ENCODE measurements at places on chromosomes 4 and X. TPM values are rescaled to one million over a fixed set of nuclear protein-coding genes. Genes with fewer than 3 reads are reported as not detected.
A peak's percentile ranks its signal among the peaks of the same experiment; 100 is the strongest.

GRCh38 chrX:123771449-123772064 is 38.7 kb upstream of the THOC2 start:
- no peak for DNase-seq
- H3K4me3 ChIP-seq = no peak overlapping the region
- H3K27me3 ChIP-seq = no peaks in the 10 kb centered on the region
- no peak overlapping the region for H3K27ac ChIP-seq
- no peaks in the 10 kb centered on the region for H3K36me3 ChIP-seq
- H3K4me1 ChIP-seq = no peaks in the 10 kb centered on the region

- no peaks in the 10 kb centered on the region for H3K36me3 ChIP-seq
- H3K27me3 ChIP-seq = peaks cover 37% of the 10 kb centered on the region
- no peak overlapping the region for H3K4me3 ChIP-seq
- H3K27ac ChIP-seq = no peak overlapping the region
- no peaks in the 10 kb centered on the region for H3K4me1 ChIP-seq
Observed at GRCh38 chrX:108216405-108216804, 124.8 kb downstream of the ATG4A start.

Gene MAGED4B
- 7.2 TPM for total RNA-seq

GRCh38 chr4:87465739-87466366 is 43.5 kb downstream of the NUDT9 start:
- DNase-seq = peak; percentile 44
- H3K27me3 ChIP-seq = no peaks in the 10 kb centered on the region
- no peaks in the 10 kb centered on the region for H3K36me3 ChIP-seq
- no peak overlapping the region for H3K4me3 ChIP-seq
- H3K4me1 ChIP-seq = no peaks in the 10 kb centered on the region

Gene ZNF275
- total RNA-seq = 12.6 TPM

GRCh38 chrX:106467422-106467821 is 144.4 kb upstream of the RADX start:
- no peak overlapping the region for H3K4me3 ChIP-seq
- no peaks in the 10 kb centered on the region for H3K36me3 ChIP-seq
- no peaks in the 10 kb centered on the region for H3K4me1 ChIP-seq
- no peak for DNase-seq
- no peak overlapping the region for H3K27ac ChIP-seq

Gene CNGA1
- total RNA-seq = 4.1 TPM

GRCh38 chrX:103864886-103865534 is 33.0 kb upstream of the RAB9B start:
- H3K4me1 ChIP-seq = no peaks in the 10 kb centered on the region
- no peaks in the 10 kb centered on the region for H3K36me3 ChIP-seq
- no peak overlapping the region for H3K27ac ChIP-seq
- no peak overlapping the region for H3K4me3 ChIP-seq
- DNase-seq = no peak

GRCh38 chrX:84153538-84153937 is 34.5 kb downstream of the RPS6KA6 start:
- no peaks in the 10 kb centered on the region for H3K27me3 ChIP-seq
- no peak overlapping the region for H3K27ac ChIP-seq
- no peaks in the 10 kb centered on the region for H3K36me3 ChIP-seq

- no peak overlapping the region for H3K27ac ChIP-seq
- H3K36me3 ChIP-seq = no peaks in the 10 kb centered on the region
- no peaks in the 10 kb centered on the region for H3K27me3 ChIP-seq
- no peak for DNase-seq
Observed at GRCh38 chr4:68797618-68798017, 18.2 kb upstream of the UGT2B10 start.

- no peak for DNase-seq
- H3K27me3 ChIP-seq = no peaks in the 10 kb centered on the region
- H3K36me3 ChIP-seq = no peaks in the 10 kb centered on the region
- no peaks in the 10 kb centered on the region for H3K4me1 ChIP-seq
- no peak overlapping the region for H3K4me3 ChIP-seq
Observed at GRCh38 chr4:94722270-94722669, 35.5 kb upstream of the BMPR1B start.

GRCh38 chr4:182400081-182400480 is 156.9 kb downstream of the TENM3 start:
- H3K27ac ChIP-seq = no peak overlapping the region
- H3K4me1 ChIP-seq = no peaks in the 10 kb centered on the region
- no peak for DNase-seq
- no peak overlapping the region for H3K4me3 ChIP-seq
- H3K27me3 ChIP-seq = no peaks in the 10 kb centered on the region

Measured in tibial nerve (tissue), 4 donors.